ENCODE measurements at places on chromosomes 4 and X. TPM values are rescaled to one million over a fixed set of nuclear protein-coding genes. Genes with fewer than 3 reads are reported as not detected.

Gene ITGB1BP2
- total RNA-seq: 0.43 TPM

Gene NAA11
- not detected for total RNA-seq

Gene AKAP14
- total RNA-seq: not detected

Gene TMEM154
- 2.7 TPM for total RNA-seq

Gene SLC2A9
- 2.5 TPM for total RNA-seq

Gene STBD1
- 7.1 TPM for total RNA-seq
